ENCODE measurements at places on chromosomes 11 and 22.

- no peak for DNase-seq
Measured at GRCh38 chr11:15136166-15136565, 21.4 kb downstream of the INSC start.

GRCh38 chr22:39317775-39318506 is 1.5 kb downstream of the RPL3 start:
- DNase-seq: no peak

- no peak for DNase-seq
Measured at GRCh38 chr11:92246630-92247029, 22.0 kb downstream of the FAT3 start.

GRCh38 chr11:18106688-18107087 is 806 bp upstream of the SAAL1 start:
- DNase-seq: no peak

DNA sequence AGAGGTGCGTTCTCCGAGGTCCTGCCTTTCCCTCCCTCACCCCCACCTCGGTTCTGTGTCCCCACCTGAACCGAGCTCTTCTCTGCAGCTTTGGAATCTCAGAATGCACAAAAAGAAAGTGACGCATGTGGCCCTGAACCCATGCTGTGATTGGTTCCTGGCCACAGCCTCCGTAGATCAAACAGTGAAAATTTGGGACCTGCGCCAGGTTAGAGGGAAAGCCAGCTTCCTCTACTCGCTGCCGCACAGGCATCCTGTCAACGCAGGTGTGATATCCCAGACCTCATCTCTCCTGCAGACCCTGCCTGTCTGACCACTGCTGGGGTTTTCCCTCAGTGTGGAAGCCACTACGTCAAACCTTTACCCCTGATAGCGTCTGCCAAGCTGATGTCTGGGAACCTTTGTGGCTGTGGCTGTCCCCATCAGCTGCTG is 13.9 kb downstream of the ACP2 start:
- no peak for DNase-seq

- no peak for DNase-seq
Measured at GRCh38 chr11:88415495-88415894, 78.0 kb upstream of the CTSC start.

GRCh38 chr11:99333621-99334020 is 312.9 kb downstream of the CNTN5 start:
- DNase-seq: no peak

DNA sequence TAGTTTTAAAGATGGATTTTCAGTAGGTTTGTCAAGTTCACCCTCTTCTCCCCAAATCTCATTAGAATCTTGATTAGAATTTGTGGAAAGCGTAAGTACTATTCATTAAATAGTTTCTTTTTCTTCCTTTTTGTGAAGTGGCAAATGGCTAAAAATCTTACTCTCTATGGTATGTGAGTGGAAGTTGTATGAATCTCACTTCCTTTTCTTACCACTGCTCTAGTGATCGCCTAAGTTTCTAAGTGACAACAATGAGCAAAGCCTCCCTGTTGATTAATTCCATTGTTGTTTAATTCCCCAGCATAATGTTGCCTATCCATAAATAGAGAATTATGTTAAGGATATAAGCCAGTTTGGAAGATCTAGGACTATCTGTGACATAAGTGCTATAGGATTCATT is 82.7 kb downstream of the PGR start:
- DNase-seq: no peak

DNA sequence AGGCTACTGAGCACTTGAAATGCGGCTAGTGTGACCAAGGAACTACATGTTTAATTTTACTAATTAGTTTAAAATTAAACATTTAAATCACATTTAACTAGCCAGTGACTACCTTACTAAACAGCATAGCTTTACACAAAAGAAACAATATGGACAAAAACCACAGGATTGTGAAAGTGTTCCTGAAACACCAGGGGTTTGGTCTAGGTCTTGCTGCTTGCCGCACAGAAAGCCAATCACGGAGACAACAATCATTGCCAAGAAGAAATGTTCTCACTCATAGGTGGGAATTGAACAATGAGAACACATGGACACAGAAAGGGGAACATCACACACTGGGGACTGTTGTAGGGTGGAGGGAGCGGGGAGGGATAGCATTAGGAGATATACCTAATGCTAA is 309.5 kb downstream of the C11orf87 start:
- no peak for DNase-seq

DNA sequence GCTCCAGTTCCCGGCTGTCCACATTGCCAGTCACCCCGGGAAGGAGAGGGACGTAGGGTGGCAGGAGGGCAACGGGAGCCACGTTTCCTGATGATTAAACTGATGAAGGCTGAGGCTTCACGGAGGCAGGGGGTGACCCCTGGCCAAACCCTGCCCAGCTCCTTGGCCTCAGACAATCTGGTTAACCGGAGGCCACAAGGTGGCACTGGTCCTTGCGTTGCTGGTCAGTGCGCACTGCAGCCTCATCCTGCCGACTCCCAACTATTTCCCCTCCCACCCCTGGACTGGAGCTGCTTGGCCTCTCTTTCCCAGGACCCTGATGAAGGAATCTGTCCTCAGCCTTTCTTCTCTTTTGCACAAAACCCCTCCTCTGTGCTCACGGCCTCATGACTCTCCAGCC is 75.3 kb downstream of the PDE2A start:
- DNase-seq: no peak

- DNase-seq: no peak
Measured at GRCh38 chr11:42620796-42621195, 691.0 kb upstream of the API5 start.

DNA sequence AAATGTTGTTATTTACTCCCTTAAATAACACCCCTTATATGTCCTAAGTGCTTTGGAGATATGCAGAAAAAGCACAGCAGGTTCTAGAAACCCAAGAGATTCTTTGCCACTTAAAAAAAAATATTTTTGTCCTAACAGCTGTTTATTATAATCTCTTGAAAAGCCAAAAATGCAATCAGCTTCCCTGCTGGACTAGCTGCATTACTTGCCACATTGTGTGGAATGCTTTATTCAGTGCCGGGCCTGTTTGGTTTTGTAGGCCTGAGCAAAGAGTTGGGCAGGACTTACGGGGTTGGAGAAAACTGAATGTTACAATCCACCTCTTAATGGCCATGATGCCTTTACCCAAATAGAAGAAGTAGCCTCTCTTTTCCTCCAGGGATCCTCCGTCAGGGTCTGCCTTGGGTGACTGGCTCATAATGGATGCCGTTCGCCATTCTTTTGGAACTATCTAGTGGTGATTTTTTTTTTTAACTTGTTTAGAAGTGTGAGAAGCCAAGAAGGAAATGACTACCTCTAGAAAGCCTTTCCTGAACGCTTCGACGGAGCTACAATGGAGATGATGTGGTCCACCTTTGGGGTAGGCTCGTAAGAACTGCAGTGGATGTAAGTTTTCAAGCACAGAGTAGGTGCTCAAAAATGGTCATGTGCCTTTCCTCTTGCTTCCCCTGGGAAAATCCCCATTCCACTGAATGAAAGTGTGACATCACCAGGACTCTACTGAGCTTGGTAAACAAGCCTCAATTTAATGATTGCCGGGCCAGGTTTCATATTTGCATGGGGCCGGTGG is 241.3 kb upstream of the NCAM1 start:
- DNase-seq: no peak

- DNase-seq: no peak
Measured at GRCh38 chr22:44047891-44048301, 23.8 kb downstream of the PARVB start.

DNA sequence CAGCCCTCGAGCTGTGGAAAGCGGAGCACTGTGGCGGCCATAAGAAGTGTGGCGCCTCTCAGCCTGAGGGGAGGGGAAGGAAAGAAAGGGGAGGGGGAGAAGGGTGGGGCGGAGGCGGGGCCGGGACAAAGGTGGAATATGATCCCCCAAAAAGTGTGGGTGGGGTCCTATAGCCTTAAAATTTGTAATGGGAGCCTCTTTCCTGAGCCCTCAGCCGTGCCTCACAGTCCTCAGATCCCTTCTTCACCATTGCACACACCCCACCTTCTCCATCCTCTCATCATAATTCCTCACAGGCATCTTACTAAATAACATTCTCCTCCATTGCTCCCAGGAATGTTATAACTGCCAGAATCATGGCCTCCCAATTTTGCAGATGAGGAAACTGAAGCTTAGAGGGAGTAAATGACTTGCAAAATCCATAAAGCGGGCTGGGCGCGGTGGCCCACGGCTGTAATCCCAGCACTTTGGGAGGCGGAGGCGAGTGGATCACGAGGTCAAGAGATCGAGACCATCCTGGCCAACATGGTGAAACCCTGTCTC is 600 bp upstream of the RAB6A start:
- no peak for DNase-seq

DNA sequence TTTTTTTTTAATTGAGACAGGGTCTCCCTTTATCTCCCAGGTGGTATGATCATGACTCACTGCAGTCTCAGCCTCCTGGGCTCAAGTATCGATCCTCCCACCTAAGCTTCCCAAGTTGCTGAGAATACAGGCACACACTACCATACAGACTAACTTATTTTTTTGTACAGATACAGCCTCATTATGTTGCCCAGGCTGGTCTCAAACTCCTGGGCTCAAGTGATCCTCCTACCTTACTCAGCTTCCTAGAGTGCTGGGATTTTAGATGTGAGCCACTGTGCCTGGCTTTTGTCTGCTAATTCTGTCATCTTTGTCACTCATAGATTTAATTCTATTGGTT is 43.5 kb downstream of the CBL start:
- no peak for DNase-seq
